ENCODE measurements at places on chromosomes 1 and 21.

DNA sequence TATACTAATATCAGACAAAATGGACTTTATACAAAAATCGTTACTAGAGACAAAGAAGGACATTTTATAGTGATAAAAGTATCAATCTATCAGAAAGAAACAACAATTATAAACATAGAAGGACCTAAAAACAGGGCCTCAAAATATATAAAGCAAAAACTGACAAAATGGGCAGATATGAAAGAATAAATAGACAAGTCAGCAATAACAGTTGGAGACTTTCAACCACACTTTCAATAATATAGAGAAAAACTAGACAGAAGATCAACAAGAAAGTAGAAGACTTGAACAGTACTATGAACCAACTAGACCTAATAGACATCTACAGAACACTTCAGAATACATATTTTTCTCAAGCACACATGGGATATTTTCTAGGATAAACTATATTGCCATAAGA lies 52.4 kb downstream of the MIS18A start:
- DNase-seq, result no peak

DNA sequence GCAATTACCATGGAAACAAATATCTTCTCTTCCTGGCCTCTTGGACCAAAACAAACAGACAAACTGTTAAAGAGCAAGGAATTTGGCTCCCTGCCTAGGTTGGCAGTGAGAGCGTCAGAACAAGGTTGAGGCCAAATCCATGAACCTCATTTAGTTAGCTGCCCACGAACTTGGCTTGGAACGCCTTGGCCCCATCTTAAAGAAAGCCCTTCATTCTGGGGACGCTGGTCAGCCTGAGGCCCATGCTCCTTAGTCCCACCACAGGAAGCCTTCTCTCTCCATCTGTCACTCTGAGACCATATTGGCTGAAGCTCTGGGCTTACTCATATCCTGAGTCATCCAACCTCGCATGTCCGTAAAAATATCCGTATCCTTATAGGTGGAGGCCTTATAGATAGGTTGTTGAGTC lies 62.4 kb upstream of the DIRAS3 start:
- no peak for DNase-seq

DNA sequence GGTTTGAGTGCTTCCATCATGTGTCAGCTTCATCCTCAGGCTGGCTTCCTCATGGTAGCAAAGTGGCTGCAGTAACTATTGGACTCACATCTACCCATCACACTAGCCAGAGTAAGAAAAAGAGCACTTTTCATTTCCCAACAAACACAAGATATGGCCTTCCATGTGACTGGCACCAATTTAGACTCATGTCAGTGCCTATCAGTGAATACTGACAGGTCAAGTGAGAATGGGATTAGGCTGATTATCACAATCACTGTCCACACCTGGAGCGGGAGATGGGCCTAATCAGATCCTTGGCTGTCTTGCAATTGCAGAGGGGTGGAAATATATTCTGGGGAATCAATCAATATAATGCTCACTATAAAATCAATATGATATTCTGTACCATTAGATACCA lies 2.9 kb upstream of the RABGAP1L start:
- no peak for DNase-seq

- no peak for DNase-seq
Observed at GRCh38 chr1:201636510-201636971, 97.6 kb downstream of the NAV1 start.

DNA sequence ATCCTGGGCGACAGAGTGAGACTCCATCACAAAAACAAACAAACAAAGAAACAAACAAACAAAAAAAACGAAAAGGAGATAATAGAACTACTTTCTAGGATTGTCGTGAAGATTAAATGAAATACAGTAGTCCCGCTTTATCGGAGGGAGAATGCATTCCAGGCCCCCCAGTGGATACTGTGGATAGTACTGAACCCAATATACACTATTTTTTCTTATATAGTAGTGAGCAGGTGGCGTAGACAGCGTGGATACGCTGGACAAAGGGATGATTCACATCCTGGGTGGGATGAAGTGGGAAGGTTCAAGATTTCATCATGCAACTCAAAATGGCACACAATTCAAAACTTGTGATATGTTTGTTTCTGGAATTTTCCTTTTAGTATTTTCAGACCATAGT lies 8.0 kb downstream of the SLC35F3 start:
- DNase-seq, result no peak

DNA sequence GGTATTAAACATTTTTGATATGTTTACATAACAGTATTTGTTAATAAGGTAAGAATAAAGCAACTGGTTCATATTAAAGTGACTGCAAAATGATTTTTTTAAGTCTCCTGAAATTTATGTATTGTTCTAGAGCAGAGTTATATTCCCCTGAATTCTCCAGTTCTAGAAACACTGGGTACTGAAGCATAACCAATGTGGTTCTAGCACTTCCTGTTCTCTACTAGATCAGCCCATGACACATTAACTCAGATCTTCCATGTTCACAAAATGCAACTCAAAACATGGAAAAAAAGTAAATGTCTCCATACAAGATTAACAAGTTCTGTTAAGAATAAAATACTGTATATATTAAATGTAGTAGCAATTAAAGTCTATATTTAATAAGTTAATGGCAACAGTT lies 3.9 kb downstream of the NEGR1 start:
- DNase-seq, result no peak

DNA sequence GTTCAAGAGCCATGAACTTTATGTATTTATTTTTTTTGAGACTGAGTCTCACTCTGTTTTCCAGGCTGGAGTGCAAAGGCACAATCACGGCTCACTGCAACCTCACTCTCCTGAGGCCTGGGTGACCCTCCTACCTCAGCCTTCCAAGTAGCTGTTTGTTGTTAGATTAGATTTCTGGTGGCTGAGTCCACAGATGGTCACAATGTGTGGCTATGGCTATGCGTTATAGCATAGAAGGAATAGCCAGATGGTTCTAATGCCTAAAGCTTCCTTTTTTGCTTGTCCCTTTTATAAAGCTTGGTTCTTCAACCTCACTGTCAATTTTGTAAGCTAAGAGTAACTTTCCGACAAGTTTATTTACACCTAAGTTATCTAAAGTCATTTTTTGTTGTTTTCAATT lies 62.3 kb upstream of the FMN2 start:
- DNase-seq, result no peak
